Progenitor cell of endocrine pancreas (in vitro differentiated cells): ENCODE measurements at places on chromosomes 3 and 15.

DNA sequence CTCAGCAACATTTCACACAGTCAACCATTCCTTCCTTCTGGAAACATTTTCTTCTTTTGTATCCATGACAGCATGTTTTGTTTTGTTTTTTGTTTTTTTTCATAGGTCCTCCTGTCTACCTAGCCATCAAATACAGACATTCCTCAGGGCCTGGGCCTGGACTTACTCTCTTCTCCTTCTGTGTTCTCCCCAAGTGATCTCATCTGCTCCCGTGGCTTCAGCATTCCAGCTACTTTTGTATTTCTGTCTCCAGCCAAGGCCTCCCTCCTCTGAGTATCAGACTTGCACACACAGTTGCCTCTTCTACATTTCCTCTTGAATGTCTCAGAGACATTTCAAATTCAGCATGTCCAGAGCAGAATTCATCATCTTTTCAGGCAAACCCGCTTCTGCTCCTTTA, 82.4 kb downstream of the HCN4 start:
- DNase-seq = no peak

- DNase-seq = no peak
These were observed 4.6 kb downstream of the ITGA11 start for GRCh38 chr15:68427366-68427765.

GRCh38 chr3:46962427-46962826, 14.1 kb downstream of the CCDC12 start:
- DNase-seq = no peak

GRCh38 chr3:87446849-87447387, 170.5 kb upstream of the POU1F1 start:
- DNase-seq = no peak

- DNase-seq = no peak
These were observed 20.9 kb upstream of the MUC20 start for GRCh38 chr3:195699860-195700259.
